Left ventricle myocardium inferior (tissue), 1 donor: ENCODE measurements at places on chromosomes 2 and 18. TPM values are rescaled to one million over a fixed set of nuclear protein-coding genes. Genes with fewer than 3 reads are reported as not detected.

DNA sequence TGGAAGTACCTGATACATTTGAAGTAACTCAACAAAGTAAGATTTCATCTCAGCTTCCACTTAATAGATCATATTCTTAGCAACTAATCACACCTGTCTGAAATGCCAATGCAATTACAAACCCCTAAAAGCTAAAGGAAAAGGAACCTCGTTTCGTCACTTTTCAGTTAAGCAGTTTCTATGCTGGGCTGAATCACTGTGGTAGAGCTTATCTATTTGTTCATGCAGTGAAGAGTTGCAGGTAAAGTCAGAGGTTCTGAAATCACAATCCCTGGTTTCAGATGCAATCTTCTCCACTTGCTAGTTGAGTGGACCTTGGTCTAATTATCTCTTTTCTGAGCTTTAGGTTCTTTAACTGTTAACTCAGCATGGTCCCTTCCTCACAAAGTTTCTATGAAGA, 6.3 kb downstream of the HRH4 start:
- H3K4me1 ChIP-seq = no peaks in the 10 kb centered on the region
- no peak overlapping the region for H3K27ac ChIP-seq
- no peak for DNase-seq
- H3K4me3 ChIP-seq = no peak overlapping the region

DNA sequence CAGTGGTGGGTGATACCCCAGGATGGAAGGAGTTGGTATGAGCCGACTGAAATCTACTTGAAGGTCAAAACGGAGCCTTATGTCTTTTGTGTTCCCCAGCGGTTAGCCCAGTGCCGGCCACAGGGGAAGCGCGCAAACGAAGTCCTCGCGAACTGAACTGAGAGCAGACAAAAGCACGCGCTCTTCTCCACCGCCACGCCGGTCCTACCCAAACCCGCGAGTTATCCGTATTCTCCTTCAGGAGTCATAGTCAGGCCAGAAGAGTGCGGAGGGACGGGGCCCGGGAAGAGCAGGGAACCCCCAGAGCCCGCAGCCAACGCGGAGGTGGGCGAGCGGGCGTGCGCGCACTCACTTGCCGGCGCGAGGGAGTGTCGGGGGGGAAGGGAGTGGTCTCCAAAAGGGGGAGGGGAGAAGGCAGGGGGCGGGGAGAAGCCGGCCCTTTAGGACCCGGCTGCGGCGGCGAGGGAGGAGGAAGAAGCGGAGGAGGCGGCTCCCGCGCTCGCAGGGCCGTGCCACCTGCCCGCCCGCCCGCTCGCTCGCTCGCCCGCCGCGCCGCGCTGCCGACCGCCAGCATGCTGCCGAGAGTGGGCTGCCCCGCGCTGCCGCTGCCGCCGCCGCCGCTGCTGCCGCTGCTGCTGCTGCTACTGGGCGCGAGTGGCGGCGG, at the start of gene IGFBP2:
IGFBP2 (plus strand) TSS at position 469 of the 664 bp plus-strand sequence; CDS start at position 573, 104 bp downstream.
- H3K27me3 ChIP-seq = peaks cover 3% of the 10 kb centered on the region
- H3K4me1 ChIP-seq = peaks cover 38% of the 10 kb centered on the region
- peak within 1 kb of the TSS; percentile 78 for H3K4me3 ChIP-seq
- no peaks in the 10 kb centered on the region for H3K36me3 ChIP-seq

DNA sequence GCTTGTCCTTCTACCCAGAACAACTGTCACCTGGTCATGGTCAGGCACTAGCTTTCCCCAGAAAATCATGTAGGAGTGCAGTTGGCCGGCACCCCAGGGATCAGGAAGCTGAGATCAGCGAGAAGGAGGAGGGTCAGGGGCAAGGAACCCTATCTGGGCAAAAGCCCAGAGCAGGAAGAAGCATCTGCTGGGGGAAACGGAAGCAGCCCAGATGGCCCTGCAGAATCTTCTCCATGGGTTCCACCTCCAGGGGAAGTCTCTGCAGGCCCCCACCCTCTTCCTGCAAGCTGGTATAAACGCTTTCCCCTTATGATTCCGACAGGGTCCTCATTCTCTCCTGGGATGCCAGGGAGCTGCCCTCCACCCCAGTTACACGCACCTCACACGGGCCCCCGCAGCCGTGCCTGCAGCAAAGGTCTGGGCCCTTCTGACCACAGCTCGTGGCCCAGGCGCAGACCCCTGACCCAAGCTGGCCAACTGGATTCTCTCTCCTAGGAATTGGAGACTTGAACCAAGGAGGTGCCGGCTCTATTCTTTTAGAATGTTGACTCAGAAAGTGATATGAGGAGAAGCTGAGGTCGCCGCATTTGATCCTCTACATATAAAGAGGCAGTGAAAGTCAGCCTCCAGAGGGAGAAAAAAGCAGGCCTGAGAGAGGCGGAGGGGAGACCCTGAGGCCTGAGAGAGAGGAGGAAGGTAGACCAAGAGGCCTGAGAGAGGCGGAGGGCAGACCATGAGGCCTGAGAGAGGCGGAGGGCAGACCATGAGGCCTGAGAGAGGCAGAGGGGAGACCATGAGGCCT, 71.0 kb downstream of the STPG4 start:
- no peak overlapping the region for H3K4me3 ChIP-seq
- H3K36me3 ChIP-seq = no peaks in the 10 kb centered on the region
- peaks cover 80% of the 10 kb centered on the region for H3K4me1 ChIP-seq
- H3K27me3 ChIP-seq = no peaks in the 10 kb centered on the region
- H3K27ac ChIP-seq = peak overlapping the region; percentile 73

GRCh38 chr2:206336861-206337260, 62.4 kb downstream of the ZDBF2 start:
- no peaks in the 10 kb centered on the region for H3K27me3 ChIP-seq
- no peaks in the 10 kb centered on the region for H3K36me3 ChIP-seq
- no peak for DNase-seq
- H3K27ac ChIP-seq = no peak overlapping the region
- no peak overlapping the region for H3K4me3 ChIP-seq
- peaks cover 5% of the 10 kb centered on the region for H3K4me1 ChIP-seq

GRCh38 chr2:134149904-134150303, 104.0 kb upstream of the MGAT5 start:
- H3K27me3 ChIP-seq = no peaks in the 10 kb centered on the region
- H3K4me1 ChIP-seq = peaks cover 81% of the 10 kb centered on the region
- no peak for DNase-seq

Gene ANKRD53
- 0.33 TPM for total RNA-seq

Gene CLEC4F
- not detected for total RNA-seq
